Thyroid gland (tissue), 4 donors: ENCODE measurements at places on chromosomes 11 and 22. TPM values are rescaled to one million over a fixed set of nuclear protein-coding genes. Genes with fewer than 3 reads are reported as not detected.

GRCh38 chr11:58923300-58923788 lies 15.9 kb upstream of the GLYATL1 start:
- peaks cover 4% of the 10 kb centered on the region for H3K4me1 ChIP-seq
- no peak overlapping the region for H3K27ac ChIP-seq
- DNase-seq, result no peak

The FUT4 gene
- total RNA-seq, result 7.4 TPM

The OR52A1 gene
- total RNA-seq, result not detected

The CREBZF gene
- 93.3 TPM for total RNA-seq

GRCh38 chr11:23502826-23503225 lies 642.6 kb upstream of the CCDC179 start:
- DNase-seq, result no peak
- H3K36me3 ChIP-seq, result no peaks in the 10 kb centered on the region
- no peak overlapping the region for H3K4me3 ChIP-seq
- H3K27ac ChIP-seq, result no peak overlapping the region
- no peaks in the 10 kb centered on the region for H3K27me3 ChIP-seq

- no peak overlapping the region for H3K4me3 ChIP-seq
- no peaks in the 10 kb centered on the region for H3K36me3 ChIP-seq
- peak overlapping the region; percentile 34 for H3K27ac ChIP-seq
- peaks cover 39% of the 10 kb centered on the region for H3K4me1 ChIP-seq
Observed at GRCh38 chr11:75826461-75827230, 11.6 kb downstream of the UVRAG start.

DNA sequence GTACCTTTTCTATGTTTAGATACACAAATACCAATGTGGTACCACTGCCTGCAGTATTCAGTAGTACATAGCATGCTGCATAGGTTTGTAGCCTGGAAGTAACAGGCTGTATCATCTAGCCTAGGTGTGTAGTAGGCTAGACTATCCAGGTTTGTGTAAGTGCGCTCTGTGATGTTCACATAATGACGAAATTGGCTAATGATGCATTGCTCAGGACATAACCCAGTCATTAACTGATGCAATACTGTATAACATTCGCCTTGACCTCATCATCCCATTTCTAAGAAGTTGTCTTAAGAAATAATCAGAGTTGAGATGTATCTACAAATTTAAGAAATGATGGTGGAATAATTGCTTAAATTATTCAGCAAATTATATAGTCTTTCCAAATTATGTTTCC lies 116.0 kb upstream of the TIMP3 start:
- DNase-seq, result no peak
- H3K27ac ChIP-seq, result no peak overlapping the region
- H3K4me1 ChIP-seq, result peaks cover 9% of the 10 kb centered on the region
- no peaks in the 10 kb centered on the region for H3K27me3 ChIP-seq
- H3K4me3 ChIP-seq, result no peak overlapping the region

DNA sequence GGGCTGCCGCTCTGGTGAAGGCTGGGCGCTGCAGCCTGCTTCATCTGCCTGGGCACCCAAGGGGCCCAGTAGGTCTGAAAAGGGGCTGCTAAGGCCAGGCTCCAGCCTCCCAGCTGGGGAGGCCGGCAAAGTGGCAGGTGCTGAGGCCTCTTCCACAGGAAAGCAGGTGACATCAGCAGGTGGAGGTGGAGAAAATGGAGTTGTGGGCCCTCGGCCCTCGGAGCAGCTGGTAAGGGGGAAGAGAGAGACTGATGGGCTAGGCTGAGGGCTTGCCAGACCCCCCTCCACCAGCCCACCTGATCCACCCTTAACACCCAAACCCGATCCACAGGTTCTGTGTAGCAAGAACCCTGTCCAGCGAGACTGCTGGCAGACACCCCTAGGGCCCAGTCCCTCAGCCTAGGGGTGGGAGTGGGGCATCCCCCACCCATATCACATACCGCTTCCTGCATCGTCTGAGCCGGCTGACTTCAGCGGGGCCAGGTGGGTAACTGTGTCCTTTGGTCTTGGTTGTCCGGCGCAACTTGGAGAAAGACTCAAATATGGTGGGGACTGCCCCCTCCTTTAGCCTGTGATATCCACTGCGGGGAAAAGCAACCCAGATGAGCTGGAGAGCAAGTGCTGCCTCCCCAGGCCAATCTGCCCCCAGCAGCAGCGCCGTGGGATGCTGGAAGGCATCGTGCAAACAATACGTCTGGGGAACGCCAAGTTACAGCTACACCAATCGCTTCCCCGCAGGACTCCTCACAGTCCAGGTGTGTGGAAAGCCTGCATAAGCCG lies 1.5 kb downstream of the THAP7 start:
- peaks cover 11% of the 10 kb centered on the region for H3K36me3 ChIP-seq
- H3K4me3 ChIP-seq, result no peak overlapping the region
- peak overlapping the region; percentile 99 for H3K27ac ChIP-seq
- no peak for DNase-seq

- no peaks in the 10 kb centered on the region for H3K36me3 ChIP-seq
- no peak overlapping the region for H3K27ac ChIP-seq
- no peak overlapping the region for H3K4me3 ChIP-seq
- no peaks in the 10 kb centered on the region for H3K27me3 ChIP-seq
Observed at GRCh38 chr11:75840522-75840921, 25.5 kb downstream of the UVRAG start.

- no peaks in the 10 kb centered on the region for H3K36me3 ChIP-seq
- H3K27ac ChIP-seq, result peak overlapping the region; percentile 85
- DNase-seq, result peak; percentile 90
- no peaks in the 10 kb centered on the region for H3K27me3 ChIP-seq
- peak overlapping the region; percentile 42 for H3K4me3 ChIP-seq
Observed at GRCh38 chr11:16925561-16926065, 88.6 kb downstream of the PLEKHA7 start.

DNA sequence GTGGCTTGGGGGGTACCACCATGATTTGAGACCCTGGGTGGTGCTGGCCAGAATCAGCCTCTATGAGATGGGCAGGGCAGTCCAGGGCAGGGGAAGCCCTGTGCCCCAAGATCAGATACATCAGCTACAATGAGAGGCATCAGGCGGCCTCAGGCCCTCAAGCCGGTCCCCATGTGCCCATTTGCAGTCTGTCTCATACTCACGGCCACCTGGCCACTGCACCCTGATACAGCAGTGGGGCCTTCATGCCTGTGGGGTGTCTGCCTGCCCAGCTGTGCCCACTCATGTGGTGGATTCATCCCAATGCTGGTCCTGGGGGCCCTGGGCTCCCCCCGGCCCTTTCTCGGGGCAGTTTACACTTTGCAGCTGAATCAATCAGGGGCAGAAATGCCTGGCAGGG lies 42.4 kb upstream of the KCNQ1OT1 start:
- no peaks in the 10 kb centered on the region for H3K4me1 ChIP-seq
- no peaks in the 10 kb centered on the region for H3K27me3 ChIP-seq
- no peak for DNase-seq
- no peak overlapping the region for H3K4me3 ChIP-seq
- no peaks in the 10 kb centered on the region for H3K36me3 ChIP-seq
- no peak overlapping the region for H3K27ac ChIP-seq

The TRIM77 gene
- total RNA-seq, result not detected

DNA sequence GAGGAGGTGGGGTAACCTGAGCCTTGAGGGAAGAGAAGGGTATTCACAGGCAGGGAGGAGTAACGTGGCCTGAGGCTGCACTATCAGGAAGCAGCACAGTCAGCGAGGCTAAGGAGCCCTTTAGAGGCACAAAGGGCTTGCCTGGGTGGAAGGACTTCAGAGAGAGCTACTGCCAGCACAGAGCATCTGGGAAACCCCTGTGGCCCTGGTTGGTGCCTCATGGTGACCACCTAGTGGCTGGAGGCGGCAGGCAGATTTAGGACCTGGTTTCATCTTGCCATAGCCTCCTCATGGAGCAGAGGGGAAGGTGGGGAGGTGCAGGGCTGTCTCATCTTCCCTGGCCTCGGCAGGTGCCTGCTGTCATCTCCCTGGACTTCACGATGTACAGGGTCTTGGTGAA lies 64.5 kb downstream of the MPPED1 start:
- H3K4me3 ChIP-seq, result no peak overlapping the region
- H3K27ac ChIP-seq, result no peak overlapping the region
- H3K4me1 ChIP-seq, result no peaks in the 10 kb centered on the region
- no peak for DNase-seq

The PNPLA5 gene
- not detected for total RNA-seq

The MYBPC3 gene
- total RNA-seq, result not detected

DNA sequence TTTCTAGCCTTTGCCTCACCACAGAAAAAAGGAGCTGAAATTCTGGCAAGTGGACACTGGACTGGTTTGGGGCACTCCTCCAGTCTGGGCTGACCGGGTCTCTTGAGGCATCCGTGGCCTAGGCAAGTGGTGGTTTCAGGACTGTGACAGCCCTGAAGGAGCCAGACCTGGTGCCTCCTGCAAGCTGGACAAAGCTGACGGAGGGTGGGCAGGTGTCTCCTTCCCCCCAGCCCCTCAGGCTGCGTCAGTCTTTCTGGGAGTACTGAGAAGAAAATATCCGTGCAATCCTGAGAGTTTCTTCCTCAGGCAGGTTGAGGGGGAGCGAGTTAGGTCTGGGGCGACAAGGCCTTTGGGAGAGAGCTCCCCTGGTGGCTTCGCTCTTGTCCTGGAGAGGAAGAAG lies 4.3 kb upstream of the UCP3 start:
- DNase-seq, result no peak
- no peak overlapping the region for H3K27ac ChIP-seq
- peaks cover 41% of the 10 kb centered on the region for H3K4me1 ChIP-seq
- H3K27me3 ChIP-seq, result no peaks in the 10 kb centered on the region
- no peaks in the 10 kb centered on the region for H3K36me3 ChIP-seq

GRCh38 chr11:12433571-12434324 lies 56.4 kb downstream of the PARVA start:
- H3K4me1 ChIP-seq, result peaks cover 22% of the 10 kb centered on the region
- no peaks in the 10 kb centered on the region for H3K36me3 ChIP-seq
- no peaks in the 10 kb centered on the region for H3K27me3 ChIP-seq
- peak; percentile 46 for DNase-seq
- no peak overlapping the region for H3K4me3 ChIP-seq

DNA sequence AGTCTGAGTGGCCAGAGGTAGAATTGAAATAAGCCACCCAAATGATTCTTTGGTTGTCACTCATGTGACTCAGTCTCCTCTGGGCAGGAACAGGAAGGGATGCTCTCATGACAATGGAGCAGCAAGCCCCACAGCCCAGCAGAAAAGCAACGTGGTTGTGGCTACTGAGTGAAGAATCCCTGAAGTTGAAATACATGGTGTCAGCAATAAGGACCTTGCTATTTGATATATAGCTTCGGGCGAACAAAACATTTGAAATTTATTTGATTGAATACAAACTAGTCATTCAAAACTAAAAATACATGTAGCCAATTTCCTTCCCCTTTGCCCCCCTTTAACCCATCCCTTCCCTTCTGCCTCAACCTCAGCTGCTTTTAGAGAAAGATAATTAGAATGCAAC lies 14.5 kb upstream of the DTX4 start:
- no peak overlapping the region for H3K27ac ChIP-seq
- H3K4me1 ChIP-seq, result no peaks in the 10 kb centered on the region
- H3K4me3 ChIP-seq, result no peak overlapping the region
- H3K36me3 ChIP-seq, result no peaks in the 10 kb centered on the region

The SEPTIN5 gene
- 14.0 TPM for total RNA-seq

DNA sequence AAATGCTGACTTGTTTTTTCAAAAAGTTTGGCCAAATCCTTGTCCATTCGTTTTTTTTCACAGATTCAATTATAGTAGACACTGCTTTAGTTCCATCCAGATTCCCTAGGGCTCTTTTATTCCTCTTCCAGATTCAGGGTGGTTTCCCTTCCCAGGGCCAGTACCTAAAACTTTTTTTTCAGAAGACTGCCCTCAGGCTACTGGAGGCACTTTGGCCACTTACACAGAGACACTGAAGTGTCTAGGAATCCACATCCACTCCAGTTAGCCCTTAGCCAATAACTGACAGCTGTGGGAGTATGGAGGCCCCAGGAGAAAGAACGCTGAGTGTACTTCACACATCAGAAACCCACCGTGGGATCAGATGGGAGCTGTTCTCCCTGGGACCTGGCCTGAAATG lies 77.3 kb downstream of the CCDC34 start:
- H3K27ac ChIP-seq, result no peak overlapping the region
- peak; percentile 14 for DNase-seq
- H3K36me3 ChIP-seq, result no peaks in the 10 kb centered on the region
- no peak overlapping the region for H3K4me3 ChIP-seq

DNA sequence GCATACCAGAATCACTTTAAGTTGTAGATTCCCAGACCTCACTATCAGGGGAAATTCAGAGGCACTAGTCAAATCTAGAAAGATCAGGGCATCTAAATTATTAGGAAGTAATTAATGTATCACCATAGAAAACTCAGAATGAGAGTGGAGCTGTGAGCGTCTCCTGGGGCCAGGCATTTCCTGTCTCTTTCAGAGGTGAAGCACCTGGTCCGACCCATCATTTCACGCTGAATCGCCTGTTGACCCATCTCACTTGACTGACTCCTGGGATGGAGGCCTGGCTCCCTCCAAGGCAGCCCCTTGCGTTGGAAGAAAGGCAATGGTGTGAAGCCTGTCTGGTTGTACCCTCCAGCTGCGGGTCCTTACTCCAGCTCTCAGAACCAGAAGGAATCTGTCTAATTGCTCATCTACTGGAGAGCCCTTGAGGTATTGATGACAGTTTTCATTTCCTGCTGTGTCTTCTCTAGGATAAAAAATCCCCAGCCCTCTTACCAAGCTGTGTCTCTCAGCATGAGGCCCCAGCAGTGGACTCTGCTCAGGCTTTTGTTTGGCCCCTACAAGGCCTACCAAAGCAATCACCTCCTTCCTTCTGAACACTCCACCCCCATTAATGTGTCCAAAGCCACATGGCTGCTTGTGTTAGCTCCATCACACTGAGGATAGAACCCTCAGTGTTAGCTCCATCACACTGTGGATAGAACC lies 93.2 kb upstream of the SYT13 start:
- H3K4me3 ChIP-seq, result no peak overlapping the region
- no peaks in the 10 kb centered on the region for H3K4me1 ChIP-seq
- H3K27me3 ChIP-seq, result no peaks in the 10 kb centered on the region

The PANX2 gene
- total RNA-seq, result 9.0 TPM

- no peak for DNase-seq
- no peaks in the 10 kb centered on the region for H3K36me3 ChIP-seq
- no peak overlapping the region for H3K27ac ChIP-seq
- H3K4me1 ChIP-seq, result no peaks in the 10 kb centered on the region
- no peaks in the 10 kb centered on the region for H3K27me3 ChIP-seq
Observed at GRCh38 chr11:121067962-121068647, 32.9 kb upstream of the TECTA start.

GRCh38 chr22:19527861-19528417 lies 3.7 kb upstream of the CLDN5 start:
- H3K27ac ChIP-seq, result no peak overlapping the region
- H3K4me1 ChIP-seq, result no peaks in the 10 kb centered on the region
- H3K4me3 ChIP-seq, result no peak overlapping the region
- H3K27me3 ChIP-seq, result no peaks in the 10 kb centered on the region

The DCHS1 gene
- total RNA-seq, result 9.4 TPM

DNA sequence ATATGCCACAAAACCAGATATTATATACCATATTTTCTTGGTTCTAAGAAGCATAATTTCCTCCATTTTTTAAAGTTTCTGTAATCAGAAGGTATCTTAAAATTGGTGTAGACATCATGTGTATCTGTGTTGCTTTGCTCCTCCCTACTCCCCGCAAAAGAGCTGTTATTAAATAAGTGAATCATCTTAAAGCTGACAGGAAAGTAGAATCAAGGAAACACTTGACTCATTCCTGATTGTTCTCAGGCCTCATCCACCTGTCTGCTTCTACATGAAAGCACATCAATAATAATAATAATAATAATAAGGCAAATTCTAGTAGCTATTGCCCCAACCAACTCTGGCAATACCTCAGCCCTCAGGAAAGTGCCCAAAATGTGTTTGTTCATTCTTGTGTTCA lies 26.2 kb upstream of the GUCY1A2 start:
- H3K4me1 ChIP-seq, result no peaks in the 10 kb centered on the region
- H3K27ac ChIP-seq, result no peak overlapping the region
- DNase-seq, result no peak
- no peaks in the 10 kb centered on the region for H3K36me3 ChIP-seq
